Brain (organoid and tissue), 16 donors: ENCODE measurements at places on chromosomes 13 and 19.

GRCh38 chr13:109870696-109871370 lies 84.5 kb upstream of the IRS2 start:
- no peak for DNase-seq

- no peak for DNase-seq
Observed at GRCh38 chr13:25687471-25688225, 315.9 kb downstream of the ATP8A2 start.

DNA sequence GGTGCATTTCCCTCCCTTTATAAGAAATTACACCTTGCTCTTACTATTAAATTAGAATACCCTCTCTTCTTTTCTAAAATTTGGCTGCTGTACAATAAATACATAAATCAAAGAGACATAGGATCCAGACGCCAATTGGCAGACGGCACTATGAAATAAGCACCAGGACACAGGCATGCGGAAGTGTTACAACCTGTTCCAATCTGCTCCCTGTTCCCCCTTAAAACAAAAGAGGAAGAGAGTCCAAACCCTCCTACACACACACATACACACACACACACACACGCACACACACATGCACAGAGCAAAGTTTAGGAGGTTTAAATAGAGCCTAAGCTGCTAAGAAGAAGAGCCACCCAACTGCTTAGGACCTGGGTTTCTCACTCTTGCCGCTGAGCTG lies 75.6 kb upstream of the ZNF507 start:
- no peak for DNase-seq

DNA sequence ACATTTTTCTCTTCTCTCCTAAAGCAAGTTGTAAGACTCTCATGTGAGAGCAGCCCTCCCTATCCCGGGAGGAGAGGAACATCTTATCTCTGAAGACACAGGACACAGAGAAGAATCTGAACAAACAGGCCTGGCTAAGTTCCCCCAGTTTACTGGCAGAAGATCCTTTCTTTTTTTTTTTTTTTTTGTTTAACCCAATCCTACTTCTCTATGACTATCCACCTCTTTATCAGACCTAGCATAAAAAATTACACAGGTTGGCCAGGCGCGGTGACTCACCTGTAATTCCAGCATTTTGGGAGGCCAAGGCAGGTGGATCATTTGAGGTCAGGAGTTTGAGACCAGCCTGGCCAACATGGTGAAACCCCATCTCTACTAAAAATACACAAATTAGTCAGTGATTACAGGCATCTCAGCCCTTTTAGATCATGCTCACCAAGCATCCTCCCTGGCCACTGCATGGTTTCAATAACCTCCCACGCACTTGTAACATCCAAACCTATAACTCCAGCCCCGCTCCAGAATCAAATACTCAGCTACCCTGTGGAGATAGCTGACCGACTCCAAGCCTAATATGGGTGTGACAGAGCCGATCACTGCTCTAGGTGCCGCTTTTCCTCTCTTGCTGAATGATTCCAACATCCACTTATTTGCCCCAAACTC lies 27.3 kb upstream of the MUC16 start:
- no peak for DNase-seq

DNA sequence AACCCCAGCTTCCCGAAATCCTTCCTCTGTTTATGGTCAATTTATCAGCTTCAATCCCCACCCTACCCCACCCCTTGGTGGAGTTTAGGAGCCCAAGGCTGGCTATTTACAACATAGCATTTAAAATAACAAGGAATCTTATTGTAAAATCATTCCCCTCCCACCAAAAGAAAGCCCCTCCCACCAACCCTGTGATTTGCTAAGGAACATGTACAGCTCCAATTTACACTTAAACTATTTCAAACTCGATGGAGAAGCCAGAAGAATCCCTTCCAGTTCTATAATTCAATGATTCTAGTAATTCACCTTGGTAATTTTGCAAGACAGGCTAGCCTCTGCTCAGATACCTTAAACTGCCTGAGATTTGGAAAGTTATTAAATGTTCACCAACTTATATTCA lies 3.0 kb downstream of the LATS2 start:
- DNase-seq, result no peak
